ENCODE measurements at places on chromosomes 7 and 10.

- DNase-seq, result no peak
Measured at GRCh38 chr7:113076703-113077102, 9.9 kb downstream of the GPR85 start.

DNA sequence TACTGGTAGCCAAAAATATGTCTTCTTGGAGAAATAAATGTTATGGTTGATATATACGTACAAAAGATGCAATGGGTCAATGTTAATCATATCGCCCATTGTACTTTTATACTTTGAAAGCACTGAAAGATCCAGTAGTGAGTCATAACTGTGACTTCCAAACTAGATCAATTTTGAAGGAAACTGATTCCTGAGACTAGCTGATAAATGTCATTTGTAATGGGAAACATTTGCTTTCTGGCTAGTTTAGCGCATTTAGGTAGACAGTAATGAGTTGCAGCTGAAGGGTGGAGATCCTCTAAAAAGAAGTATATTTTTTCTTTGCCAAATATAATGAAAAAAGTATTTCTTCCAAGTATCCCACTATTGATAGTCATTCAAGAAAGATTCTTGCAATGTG lies 53.5 kb upstream of the ARHGAP21 start:
- no peak for DNase-seq

DNA sequence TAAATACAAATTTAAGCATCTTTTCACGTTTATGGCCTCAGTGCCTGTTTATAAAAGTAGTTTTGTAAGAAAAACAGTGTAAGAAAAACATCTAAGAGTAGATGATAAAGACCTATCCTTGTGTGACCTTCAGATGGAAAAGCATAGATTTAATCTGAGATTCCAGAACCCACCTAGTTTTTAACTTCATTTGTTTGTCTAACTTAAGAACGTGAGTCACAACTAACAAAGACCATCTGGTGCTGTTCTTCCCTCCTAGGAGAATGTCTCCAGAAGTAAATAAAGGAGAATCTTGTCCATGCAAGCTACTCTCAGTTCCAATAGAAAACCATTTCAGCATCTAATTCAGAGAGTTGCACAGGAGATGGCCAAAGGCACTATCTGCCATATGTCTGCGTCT lies 265.4 kb upstream of the C7orf33 start:
- no peak for DNase-seq

DNA sequence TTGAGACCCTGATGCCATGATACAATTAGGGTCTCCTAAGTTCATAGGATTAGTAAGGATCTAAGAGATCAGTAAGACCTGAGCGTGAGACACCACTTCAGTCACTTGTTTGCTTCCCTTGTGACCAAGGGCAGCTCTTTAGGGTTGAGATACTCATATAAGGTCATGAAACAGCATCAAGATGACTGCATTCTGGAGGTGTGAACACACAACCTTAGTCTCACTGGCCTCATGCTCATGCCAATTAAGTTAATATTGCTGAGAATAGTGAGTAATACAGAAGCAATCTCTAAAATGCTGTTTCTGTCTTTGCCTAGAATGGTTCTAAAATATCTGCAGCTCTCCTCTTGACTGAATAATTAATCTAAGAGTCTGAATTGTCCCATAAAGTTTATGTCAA lies 39.6 kb upstream of the KLHL7 start:
- DNase-seq, result no peak

DNA sequence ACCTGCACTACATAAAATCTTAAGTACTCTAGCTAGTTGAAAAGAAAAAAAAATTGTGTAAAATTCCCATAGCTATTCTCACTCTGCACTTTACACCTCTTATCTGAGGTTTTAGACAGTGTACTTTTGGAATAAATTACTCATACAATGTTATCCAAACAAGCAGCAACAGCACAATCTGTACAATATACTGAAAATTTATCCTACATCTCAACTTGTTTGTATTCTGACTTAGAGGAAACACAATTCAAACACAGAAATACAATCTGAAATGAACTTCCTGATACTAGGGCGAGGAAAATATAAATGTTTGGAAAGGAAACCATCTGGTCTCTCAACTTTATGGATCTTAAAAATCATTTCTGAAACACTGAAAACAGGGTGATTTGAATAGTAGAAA lies 381.7 kb downstream of the THSD7A start:
- no peak for DNase-seq

GRCh38 chr10:122525788-122526187 lies 34.8 kb upstream of the DMBT1 start:
- DNase-seq, result no peak

GRCh38 chr7:141979568-141979967 lies 6.0 kb upstream of the TAS2R38 start:
- no peak for DNase-seq

DNA sequence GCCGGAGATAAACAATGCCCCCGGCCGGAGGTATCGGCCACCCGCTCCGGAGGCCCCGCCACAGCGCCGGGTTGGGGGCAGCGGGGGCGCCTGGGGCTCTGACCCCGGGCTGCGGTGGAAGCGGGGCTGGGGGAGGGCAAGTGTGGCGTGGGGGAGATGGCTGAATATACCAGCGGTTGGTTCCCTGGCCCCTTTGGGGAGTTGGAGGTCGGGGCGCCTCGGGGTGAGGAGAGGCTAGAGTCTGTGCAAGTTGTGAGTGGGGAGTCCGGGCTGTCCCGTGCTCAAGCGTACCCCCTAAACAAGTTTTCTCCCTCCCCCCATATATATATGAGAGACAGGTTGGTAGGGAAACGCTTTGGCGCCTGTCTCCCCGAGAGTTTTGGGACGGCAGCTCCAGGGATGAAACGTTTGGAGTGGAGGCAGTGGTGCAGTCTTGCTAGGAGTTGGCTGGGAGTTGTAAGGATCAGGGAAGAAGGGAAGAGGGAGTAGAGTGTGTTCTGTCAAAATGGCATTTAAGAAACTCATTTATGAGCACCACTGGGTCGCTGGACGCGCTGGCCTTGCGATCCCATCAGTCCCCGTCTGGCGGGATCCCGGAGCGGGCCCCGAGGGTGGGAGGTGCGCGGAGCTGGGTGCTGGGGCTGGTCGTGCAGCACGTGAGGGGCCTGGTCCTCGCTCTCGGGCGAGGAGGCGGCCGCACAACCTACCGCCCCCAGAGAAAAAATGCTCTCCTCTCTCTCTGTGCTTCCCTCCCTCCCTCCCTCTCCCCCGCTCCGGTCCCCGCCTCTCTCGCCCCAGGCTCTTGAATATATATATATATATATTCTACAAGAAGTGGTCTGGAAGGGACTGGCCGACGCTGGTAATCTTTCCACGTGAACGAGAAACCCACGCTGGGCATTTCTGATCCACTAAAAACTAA lies 1.1 kb downstream of the TET1 start:
- no peak for DNase-seq

DNA sequence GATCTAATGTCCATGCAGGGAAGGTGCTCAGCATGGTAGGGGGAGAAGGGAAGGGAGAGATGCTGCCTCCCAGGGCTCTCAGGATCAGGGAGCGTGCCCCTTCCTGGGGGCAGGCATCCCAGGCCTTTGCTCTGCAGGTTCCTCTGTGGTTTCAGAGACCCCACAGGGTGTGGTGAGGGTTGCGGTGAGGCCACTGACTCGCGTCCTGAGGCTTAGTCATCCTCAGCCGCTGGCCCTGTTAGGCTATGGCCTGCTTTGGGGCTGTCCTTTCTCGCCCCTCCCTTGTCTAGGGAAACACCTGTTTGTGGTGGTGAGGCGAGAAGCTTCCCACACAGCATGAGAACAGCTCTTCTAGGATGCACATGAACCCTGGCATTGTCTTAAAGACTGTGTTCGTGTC lies 558.3 kb upstream of the FOXK1 start:
- no peak for DNase-seq

GRCh38 chr7:139075871-139076686 lies 33.4 kb downstream of the ZC3HAV1 start:
- no peak for DNase-seq

DNA sequence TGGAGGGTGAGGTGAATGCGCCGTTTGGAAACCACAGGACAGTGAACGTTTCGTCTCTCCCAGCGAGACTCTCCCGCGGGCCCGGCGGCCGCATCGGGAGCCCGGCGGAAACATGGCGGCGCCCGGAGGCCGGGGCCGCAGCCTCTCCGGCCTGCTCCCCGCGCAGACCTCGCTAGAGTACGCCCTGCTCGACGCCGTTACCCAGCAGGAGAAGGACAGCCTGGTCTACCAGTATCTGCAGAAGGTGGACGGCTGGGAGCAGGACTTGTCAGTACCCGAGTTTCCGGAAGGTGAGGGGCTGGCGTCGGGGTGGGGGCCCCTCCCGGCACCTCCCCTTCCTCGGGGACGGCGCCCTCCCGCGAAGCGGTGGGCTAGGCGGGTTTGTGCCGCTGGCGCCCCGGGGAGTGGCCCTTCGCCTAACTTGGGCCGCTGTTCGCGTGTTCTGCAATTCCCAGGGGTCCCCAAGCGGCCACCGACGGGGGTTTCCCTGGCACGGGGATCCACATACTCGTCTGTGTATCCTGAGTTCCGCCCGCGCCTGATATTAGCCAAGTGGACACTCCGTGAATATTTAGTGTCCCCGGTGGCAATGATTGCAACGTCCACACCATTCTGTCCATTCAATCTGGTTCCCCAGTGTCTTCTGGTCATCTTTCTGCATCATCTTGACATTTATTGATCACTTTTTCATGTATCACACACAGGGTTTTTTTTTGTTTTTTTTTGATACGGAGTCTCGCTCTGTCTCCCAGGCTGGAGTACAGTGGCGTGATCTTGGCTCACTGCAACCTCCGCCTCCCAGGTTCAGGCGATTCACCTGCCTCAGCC lies 514 bp downstream of the NHLRC2 start:
- DNase-seq, result no peak

- no peak for DNase-seq
Measured at GRCh38 chr10:34504534-34504933, 310.6 kb downstream of the PARD3 start.

DNA sequence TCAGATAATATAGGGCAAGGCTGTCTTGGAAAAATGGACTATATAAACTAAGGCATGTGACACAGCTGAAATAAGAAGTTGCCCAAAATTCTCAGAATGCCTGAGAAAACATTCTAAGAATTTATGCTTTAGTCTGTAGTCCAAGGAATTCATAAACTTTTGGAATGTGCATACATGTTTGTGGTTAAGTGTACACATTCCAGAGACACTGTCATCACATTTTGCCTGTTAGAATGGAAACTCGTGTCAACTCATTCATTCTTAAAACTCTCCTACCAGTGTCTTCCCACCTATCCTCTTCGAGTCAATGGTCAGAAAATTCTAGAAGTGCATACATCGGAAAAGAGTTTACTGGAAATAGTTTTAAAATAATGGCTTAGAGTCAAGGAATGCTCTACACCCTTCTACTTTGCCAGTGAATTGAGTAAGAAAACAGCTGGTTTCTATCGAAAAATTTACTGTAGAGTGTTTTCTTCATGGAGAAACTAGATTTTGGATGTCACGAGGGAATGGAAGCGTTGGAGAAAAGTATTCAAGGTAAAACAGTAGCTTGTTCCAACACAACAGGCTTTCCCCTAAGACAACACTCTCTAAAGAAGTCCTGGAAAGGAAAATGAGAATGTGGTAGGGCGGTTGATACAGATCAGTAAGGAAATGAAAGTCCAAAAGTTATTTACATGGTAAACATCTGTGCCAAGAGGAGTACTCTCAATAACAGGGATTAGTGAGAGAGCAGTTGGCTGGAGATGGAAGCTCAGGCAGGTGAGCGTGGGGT lies 1177.6 kb upstream of the C7orf33 start:
- DNase-seq, result no peak

DNA sequence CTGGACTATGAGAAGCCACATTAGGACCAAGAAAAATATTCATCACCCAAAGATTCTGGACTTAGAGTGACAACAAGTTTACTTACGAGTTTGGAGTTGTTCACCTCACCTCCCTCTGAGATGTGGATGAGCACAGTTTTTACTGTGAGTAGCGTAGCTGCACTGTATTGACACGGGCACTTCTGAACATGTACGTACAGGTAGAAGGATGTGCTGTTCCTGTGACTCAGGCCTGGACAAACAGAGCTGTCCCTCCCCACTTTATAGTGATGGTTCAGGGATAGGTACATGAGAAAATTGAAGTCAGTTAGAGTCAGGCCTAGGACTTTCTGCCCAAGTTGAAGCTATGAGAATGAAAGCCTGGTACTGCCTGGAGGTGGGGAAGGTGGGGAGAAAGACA lies 80.9 kb upstream of the DYNC1I1 start:
- DNase-seq, result no peak

- no peak for DNase-seq
Measured at GRCh38 chr7:28231176-28231575, 50.6 kb upstream of the JAZF1 start.

- DNase-seq, result no peak
Measured at GRCh38 chr7:138878051-138878450, 80.1 kb upstream of the ATP6V0A4 start.

DNA sequence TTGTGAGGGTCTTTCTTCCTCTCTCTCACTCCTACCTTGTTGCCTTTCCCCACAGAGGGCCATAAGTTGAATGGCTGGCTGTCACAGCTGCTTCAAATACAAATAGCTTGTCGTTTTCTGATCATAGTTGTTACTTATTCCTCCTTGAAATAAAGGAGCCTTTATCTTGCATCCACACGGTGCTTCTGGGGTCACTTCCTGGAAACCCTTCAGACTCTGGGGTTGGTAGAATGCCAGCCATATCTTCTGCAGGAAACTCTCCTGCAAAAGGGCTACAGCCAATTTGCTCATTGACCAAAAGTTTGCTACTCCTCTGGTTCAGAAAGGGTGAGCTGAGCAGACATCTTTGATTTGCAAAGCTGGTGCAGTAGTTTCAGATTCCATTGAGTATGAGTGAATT lies 70.4 kb downstream of the FAM185A start:
- DNase-seq, result no peak

GRCh38 chr10:15486404-15486803 lies 115.3 kb upstream of the FAM171A1 start:
- DNase-seq, result no peak

DNA sequence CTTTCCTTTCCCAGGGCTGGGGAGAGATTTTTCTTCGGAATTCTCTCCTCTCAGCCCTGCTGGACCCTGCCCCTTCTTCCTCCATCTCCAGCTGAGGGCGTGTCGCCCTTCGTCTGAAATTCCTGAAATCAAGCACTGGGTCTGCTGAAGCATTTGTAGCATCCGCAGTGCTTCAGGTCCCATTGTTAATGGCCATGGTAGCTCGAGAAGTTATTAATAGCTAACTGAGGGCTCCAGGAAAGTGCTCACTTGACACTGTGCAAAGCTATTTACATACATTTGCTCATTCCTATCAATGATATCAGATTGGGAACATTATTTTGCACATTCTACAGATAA lies 515 bp downstream of the FAM149B1 start:
- DNase-seq, result no peak

DNA sequence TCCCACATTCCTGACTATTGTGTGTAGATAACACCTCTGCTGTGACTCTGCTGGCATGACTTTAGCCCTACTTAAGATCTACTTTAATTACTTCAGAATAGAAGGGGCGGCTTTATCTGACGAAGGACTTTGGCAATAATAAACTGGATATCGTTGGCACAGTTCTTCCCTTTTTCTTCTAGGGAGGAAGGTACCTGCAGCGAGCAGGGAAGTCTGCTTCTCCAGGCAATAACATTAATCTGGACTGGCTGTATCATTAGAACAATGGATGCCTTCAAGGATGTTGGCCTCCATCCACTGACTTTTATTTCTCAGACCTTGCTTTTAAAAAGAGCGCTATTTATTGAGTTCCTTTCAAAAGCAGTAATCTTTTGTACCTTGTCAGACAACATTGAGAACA lies 172.6 kb upstream of the THSD7A start:
- DNase-seq, result no peak

All from stimulated activated CD8-positive, alpha-beta memory T cell treated with anti-CD3 and anti-CD28 coated beads, Interleukin-4, amount 100 ng/mL, for 4 hours (primary cell).